Activated naive CD4-positive, alpha-beta T cell treated with anti-CD3 and anti-CD28 coated beads, Interleukin-2, amount 10 ng/mL, durations not matched to agents 7 days and 5 days (primary cell): ENCODE measurements at places on chromosomes 2 and 18.
A peak's percentile ranks its signal among the peaks of the same experiment; 100 is the strongest.

GRCh38 chr2:49861821-49862220 is 707.5 kb upstream of the FSHR start:
- no peak for DNase-seq

DNA sequence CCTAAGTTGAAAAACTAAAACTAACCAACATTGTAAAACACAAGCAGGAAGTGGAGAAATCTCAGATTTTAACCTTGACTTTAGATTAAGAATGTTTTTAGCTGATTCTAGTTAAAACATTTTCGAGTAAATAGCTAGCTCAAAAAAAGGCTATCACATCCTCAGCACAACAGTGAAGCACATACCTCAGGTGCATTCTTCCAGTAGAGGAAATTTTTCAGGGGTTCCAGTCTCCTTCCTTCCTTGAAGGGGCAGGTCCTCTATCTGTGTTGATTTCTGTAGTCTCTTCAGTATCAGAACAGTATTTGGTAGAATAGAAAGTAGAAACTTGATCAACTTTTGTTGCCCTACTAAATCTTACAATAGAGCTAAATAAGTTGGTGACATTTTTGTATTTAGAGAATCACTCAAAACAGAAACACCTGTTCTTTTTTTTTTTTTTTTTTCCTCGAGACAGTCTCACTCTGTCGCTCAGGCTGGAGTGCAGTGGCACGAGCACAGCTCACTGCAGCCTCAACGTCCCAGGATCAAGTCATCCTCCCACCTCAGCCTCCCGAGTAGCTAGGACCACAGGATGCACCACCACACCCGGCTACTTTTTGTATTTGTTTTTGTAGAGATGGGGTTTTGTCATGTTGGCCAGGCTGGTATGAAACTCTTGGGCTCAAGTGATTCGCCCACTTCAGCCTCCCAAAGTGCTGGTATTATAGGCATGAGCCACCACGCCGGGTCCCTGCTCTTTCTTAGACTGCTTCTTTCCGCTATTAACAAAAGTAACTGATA is 6.9 kb upstream of the GPR155 start:
- peak; percentile 41 for DNase-seq

DNA sequence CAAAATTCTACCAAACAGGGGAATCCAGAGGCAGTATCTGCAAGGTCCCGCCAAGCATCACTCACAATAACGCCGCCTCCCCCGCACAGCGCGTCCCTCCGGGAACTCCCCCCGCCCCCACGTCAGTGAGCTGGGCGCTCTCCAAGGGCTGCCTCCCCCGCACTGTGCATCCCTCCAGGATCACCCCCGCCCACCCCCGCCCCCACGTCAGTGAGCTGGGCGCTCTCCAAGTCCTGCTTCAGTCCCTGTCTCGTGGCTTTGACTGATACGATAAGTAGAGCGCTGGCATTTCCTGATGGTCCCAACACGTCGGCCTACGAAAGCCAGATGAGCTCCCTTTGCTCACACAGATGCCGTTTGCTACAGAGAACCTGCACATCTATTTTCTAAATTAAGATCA is 130.7 kb upstream of the TPO start:
- DNase-seq: no peak

- DNase-seq: no peak
Observed at GRCh38 chr2:120983344-120983743, 247.7 kb downstream of the GLI2 start.

- peak; percentile 21 for DNase-seq
Observed at GRCh38 chr2:20665243-20666004, 1.5 kb upstream of the GDF7 start.

GRCh38 chr2:17035010-17035409 is 369.4 kb upstream of the CYRIA start:
- no peak for DNase-seq

- DNase-seq: no peak
Observed at GRCh38 chr2:157842106-157842879, 33.8 kb downstream of the ACVR1 start.

DNA sequence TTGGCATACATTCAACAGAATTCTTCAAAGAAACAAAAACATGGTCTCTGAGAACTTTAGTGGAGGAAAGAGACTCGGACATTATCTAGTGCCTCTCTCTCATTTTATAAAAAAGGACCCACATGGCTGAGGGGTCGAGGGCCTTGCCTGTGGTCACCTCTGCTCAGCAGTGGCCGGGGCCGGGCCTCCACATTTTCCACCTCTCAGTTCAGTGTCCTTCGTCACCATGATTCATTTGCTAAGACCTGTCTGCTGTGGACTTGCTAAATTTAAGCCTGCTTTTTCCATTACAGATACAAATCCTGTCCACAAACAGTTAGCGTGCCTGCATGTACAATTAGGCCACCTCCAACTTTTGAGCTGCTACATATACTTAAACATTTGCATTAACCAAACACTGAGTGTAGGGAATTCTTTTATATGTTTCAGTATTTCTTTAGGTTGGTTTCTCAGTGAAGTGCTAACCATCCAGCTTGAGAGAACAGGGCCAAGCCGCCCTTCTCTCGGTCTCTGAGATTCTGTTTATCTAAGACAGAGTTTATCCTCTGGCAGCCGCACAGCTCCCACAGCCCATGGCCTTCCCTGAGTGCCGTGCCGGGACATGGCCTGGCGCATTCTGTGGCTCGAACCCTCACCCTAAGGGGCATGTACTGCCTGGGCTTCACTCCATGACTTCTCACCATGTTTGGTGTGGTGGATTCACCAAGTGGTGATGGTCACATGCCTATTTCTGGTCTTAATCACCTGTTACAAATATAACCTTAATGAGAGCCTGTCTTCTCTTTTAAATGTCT is 46.2 kb downstream of the COA5 start:
- DNase-seq: no peak

- no peak for DNase-seq
Observed at GRCh38 chr2:48515513-48515985, 14.4 kb upstream of the STON1 start.

GRCh38 chr2:18117592-18117991 is 239.1 kb downstream of the KCNS3 start:
- DNase-seq: peak; percentile 23

DNA sequence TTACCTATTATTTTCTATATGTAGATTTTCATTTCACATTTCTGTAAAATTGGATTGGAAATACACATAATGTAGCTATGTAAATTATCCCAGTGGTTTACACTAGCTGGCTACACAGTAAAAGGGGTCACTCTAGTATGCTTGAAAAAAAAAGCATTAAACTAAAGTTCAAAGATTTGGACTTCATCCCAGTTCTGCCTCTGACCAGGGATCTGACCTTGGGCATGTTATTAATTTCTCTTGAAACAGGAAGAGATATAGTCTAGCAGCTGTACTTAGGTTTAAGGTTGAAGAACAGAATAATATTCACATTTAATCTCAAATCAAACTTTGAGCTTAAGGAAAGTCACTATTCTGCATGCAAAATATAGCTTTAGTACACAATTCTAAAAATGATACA is 64.5 kb upstream of the RPE start:
- DNase-seq: no peak

GRCh38 chr2:241286348-241287090 is 29.0 kb downstream of the HDLBP start:
- no peak for DNase-seq

DNA sequence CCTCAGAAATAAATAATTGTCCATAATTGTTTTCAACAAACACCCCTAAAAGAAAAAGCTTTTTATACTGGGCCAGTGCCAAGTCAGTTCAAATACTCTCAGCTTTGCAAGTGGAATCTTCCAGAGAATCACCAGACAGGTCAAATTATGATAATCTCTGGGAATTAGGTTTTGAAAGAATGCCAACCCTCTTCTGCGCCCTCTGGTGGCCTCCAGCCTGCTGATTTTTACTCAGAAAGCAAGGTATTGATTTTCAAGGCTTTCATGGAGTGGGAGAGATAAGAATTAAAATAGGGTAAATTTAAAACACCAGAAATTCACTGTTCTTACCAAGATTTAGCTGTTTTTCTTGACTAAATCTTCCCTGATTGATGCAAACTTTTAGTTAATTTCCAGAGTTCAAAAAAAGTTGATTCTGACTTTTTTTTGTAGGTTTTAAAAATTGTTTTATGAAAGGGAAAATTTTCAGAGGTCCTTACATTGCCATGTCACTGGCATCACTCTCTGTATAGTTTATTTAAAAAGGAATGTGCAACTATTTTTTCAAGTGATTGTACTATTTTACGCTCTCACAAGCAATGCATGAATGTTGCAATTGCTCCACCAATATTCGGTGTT is 282.9 kb upstream of the TNP1 start:
- DNase-seq: peak; percentile 51

GRCh38 chr2:60973705-60974104 is 43.8 kb upstream of the PEX13 start:
- no peak for DNase-seq

- DNase-seq: no peak
Observed at GRCh38 chr2:9565436-9566153, 10.0 kb upstream of the ADAM17 start.

DNA sequence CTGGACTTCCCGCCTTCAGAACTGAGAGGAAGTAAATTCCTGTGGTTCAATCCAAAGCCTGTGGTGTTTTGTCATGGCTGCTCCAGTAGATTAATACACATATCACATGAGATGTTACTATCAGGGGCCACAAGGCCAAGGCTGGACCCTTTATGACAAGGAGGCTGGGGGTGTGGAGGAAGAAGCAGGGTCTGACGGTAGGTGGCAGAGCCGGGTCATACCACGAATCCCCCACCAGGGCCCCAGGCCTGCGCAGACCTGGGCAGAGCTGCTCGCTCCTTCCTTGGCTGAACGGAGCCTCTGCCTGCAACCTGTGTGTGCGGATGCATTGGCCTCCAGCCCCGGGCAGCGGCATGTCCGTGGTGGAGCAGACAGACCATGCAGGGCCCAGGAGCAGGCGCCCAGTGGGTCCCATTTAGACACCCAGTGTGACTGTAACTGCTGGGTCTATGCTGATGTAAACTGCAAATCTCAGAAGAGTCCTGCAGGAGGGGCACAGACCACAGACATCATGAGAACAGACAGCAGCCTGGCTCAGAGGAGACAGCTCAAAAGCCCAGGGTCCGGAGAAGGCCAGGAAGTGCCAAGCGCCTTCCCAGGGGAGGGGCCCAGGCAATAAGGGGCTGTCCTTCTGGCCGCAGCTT is 155.2 kb downstream of the PXDN start:
- DNase-seq: no peak

GRCh38 chr2:136167721-136168475 is 49.9 kb upstream of the CXCR4 start:
- no peak for DNase-seq

- DNase-seq: no peak
Observed at GRCh38 chr2:187532333-187533120, 21.7 kb downstream of the TFPI start.

- DNase-seq: no peak
Observed at GRCh38 chr2:16430846-16431245, 234.8 kb downstream of the CYRIA start.

GRCh38 chr2:7649461-7650228 is 732.4 kb downstream of the RNF144A start:
- peak; percentile 28 for DNase-seq

- DNase-seq: no peak
Observed at GRCh38 chr2:158656492-158657229, 138.5 kb upstream of the DAPL1 start.

- DNase-seq: no peak
Observed at GRCh38 chr2:112153179-112153490, 14.9 kb downstream of the FBLN7 start.

DNA sequence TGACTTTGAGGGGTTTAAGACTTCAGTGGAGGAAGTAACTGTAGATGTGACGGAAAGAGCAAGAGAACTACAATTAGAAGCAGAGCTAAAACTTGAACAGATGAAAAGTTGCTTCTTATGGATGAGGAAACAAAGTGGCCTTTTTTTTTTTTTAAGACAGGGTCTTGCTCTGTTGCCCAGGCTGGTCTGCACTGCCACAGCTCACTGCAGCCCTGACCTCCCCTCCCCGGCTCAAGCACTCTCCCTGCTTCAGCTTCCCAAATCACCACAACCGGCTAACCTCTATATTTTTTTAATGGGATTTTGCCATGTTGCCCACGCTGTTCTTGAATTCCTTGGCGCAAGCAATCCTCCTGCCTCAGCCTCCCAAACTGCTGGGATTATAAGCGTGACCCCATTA is 3.2 kb downstream of the MAP3K2 start:
- DNase-seq: no peak

GRCh38 chr2:178075006-178075326 is 2.4 kb upstream of the PDE11A start:
- no peak for DNase-seq

GRCh38 chr18:35183886-35184285 is 56.9 kb upstream of the ZNF397 start:
- DNase-seq: no peak

DNA sequence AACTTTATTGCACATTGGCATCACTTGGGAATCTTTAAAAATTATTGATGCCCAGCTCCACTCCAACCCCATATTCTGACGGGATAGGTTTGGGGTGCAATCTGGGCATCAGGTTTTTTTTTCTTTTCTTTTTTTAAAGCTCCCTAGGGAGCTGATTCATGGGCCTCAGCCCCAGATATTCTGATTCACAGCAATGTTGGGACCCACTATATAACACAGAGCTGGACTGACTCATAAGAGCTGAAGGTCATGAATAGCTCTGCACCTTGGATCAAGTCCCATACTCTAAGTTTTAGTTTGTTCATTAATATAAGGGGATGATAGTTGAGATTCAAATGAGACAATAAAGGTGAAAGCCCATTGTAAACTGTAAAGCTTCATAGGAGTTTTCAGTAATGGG is 191.1 kb upstream of the REV1 start:
- DNase-seq: no peak

GRCh38 chr2:104164721-104165252 is 689.1 kb upstream of the POU3F3 start:
- DNase-seq: no peak

DNA sequence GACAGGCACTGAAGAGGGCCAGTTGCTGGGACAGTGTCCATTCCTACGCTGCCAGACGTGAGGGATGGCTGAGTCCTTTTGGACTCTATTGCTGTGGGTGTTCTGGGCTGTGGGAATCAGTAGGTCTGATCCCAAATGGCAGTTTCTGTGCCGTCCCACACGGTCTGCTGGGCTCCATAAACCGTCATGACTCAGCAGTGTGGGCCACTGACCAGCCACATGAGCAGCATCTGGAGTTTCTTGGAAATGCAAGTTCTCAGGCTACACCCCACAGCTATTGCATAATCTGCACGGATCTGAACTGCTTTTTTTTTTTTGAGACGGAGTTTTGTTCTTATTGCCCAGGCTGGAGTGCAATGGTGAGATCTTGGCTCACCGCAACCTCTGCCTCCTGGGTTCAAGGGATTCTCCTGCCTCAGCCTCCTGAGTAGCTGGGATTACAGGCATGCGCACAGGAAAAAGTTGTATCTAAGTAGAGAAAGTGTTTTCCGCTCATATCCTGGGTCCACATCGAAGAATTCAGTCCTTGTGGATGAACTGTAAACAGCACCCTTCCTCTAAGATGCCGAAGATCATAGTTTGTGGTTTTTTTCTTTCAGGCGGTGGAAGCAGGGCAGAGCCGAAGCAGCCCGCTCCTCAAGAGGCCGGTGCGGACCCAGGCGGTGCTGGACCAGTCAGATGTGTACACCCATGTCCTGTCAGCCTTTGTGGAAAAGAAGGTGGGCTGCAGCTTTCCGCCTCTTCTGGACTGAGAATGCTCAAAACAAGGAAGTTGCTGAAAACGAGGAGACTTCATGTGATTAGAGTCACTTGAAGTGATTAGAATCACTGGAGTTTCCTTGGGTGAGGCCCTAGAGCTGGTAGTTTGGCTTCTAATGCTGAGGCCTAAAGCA is 25.5 kb downstream of the RMC1 start:
- DNase-seq: no peak
